Stimulated activated CD8-positive, alpha-beta memory T cell treated with anti-CD3 and anti-CD28 coated beads, Interleukin-15, amount 100 ng/mL, for 24 hours (primary cell): ENCODE measurements at places on chromosomes 2 and 18.

DNA sequence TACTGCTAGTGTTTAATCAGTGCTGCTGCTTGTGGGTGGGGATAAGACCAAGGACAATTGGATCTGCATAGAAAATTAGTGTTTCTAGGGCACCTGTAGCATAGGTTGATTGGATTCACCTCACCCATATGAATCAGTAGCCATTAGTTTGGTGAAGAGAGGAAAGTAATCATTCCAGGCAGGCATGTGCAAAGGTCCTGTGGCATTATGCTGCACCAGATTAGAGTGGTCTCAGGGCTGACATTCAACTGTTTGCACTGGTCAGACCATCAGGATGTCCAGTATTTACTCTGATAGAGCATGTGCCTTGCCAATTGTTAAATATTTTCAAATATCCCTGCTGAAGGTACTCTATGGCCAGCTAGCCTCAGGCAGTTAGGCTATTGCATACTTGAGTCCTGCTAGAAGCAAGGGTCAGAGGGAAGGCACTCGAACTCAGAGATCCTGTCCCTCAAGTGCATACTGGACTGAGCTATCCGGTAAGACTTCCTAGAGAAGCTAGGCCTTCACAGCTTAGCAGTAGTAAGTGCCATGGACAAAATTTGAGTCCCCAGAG, 64.7 kb downstream of the SKA1 start:
- DNase-seq = no peak

- no peak for DNase-seq
Measured at GRCh38 chr2:143946436-143947391, 573.2 kb downstream of the ZEB2 start.

- no peak for DNase-seq
Measured at GRCh38 chr2:96233436-96233835, 24.8 kb upstream of the STARD7 start.

- DNase-seq = no peak
Measured at GRCh38 chr2:16478434-16479210, 187.0 kb downstream of the CYRIA start.

- no peak for DNase-seq
Measured at GRCh38 chr2:4539121-4539520, 835.7 kb downstream of the DCDC2C start.

- no peak for DNase-seq
Measured at GRCh38 chr2:171266102-171266501, 105.4 kb upstream of the TLK1 start.

DNA sequence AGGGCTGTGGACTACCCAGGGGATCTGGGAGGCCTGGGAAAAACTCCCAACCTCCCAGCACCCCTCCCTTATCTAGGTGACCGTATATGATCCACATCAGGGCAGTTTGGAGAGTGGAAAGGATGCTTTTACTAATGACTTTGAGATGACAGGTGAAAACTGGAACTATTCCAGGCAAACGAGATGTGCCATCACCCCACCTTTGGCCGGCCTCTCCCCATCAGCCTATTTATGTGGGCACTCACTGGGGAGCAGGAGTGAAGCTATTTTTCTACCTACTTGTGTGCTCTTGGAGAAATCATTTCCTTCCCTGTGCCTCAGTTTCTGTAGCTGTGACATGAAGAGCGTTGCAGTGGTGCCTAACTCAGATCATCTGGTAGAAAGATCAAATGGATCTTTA, 107.2 kb downstream of the SMAD7 start:
- no peak for DNase-seq

DNA sequence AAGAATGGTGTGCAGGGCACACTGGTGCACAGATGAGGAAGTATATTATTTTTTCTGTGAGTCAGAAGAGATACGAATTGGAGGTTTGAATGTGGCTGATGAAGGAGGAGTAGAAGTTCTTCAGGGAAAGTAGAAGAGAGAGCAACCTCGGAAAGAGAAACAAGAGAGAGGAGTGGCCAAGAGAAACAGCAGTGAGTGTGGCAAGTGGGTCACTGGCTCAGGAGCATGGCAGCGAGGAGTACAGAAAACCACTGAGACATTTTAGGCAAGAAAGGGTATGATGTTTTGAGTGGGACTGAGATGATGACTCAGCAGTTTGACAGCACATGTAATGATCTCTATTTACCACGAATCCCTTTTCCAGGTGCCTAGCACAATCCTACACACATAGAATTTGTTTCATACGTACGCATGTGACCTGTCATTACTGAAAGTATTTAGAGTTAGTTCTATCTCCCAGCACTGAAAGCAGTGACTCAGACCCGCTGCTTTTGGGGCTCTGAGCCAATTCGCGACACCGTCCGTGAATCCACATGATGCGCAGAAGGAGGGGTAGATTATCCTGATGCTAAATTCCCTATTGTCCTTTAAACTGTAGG, 915.4 kb downstream of the DCDC2C start:
- no peak for DNase-seq

GRCh38 chr2:150981826-150982225, 279.8 kb downstream of the RBM43 start:
- no peak for DNase-seq
